ENCODE measurements at places on chromosomes 11 and 22.

DNA sequence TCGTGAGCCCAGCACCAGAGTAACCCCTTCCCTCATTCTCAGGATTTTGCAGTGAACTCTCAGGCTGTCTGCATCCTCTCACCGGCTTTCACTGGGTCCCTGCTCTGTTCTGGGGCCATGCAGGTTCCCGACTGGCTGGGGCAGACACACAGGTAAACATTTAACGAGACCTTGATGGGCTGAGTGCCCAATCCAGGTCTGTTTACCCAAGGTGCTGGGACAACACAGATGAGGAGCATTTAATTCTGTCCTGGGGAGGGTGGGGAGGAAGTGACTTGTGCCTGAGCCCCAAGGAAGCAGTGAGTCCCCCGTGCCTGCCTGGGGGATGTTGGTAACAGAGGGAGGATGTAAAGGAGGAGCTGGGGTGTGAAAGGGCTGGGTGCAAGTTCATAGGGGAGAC is 4.4 kb downstream of the BIK start:
- DNase-seq: no peak

- DNase-seq: no peak
These were observed 141.0 kb downstream of the BRD1 start for GRCh38 chr22:49686495-49687219.

DNA sequence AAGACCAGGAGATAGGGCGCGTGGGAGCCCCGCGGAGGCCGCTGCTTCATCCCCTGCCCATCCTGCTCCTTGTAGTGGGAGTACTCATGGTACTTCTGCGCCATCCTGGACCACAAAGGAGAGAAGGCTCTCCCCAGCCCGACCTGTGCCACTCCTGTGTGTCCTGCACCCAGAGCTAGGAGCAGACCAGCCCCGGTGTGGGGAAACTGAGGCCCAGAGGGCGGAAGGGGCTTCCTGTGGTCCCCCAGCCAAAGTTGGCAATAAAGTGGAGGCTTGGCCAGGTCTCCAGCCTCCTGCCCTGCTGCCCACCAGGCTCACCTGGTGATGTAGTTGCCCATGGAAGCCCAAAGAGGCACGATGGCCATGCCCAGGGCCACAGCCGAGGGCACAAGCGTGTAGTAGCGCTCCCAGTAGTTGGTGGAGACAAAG is 4.7 kb downstream of the UNC93B1 start:
- DNase-seq: no peak

- DNase-seq: no peak
These were observed 21.1 kb upstream of the RAB1B start for GRCh38 chr11:66247295-66247694.

DNA sequence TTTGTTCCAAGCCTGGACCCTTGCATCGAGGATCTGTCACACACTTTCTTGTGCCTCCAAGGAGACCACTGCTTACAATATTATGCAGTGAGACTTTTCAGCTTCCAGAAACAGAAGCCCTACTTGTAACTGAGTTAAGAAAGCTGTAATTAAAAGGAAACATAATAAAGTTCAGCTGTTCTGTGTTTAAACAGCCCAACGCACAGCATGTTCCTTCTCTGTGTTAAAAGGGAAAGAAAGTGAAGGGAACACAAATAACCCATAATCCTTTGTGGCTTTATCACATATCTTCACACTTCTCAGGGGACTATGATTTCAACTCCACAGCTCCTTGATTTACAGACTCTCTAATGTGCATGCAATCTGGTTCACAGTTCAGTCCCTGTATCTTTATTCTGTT is 200.3 kb upstream of the MTNR1B start:
- DNase-seq: no peak

- no peak for DNase-seq
These were observed 53.6 kb downstream of the CECR2 start for GRCh38 chr22:17422736-17423343.

DNA sequence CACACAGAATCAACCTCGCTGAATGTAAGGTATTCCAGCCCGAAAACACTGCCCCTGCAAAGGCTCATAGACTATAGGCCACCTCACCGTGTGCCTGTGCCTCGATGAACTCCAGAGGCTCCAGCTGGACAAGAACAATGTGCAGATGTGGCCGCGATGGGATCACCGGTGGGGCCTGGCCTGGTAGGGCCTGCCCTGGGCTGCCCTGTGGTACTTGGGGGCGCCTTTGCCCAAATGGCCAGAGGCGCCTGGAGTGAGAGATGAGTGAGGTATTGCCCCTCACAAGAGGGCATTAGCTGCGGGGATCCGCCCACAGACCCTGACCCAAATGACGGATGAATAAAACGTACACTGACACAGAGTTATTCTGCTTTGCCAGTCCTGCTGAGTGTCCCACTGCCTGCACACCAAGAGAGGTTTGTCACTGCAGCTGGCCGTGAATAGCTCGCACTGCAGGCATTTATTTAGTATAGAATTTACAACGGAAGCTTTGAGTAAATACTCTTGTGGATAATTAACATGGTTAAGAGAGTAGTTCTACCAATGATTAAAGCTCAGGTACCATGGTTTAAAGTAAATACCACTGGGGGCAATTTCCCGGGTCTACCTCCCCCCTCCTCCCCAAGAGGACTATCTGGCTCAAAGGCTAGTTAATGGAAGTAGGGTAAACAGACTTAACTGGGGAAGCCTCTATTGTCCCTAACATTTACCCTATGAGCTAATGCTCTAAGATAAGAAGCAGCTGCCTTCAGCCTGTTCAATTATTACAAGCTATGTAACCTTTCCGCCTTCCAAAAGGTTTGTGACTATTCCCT is 101.1 kb upstream of the IGLL5 start:
- DNase-seq: no peak

GRCh38 chr11:133669371-133670053 is 137.2 kb upstream of the OPCML start:
- no peak for DNase-seq

GRCh38 chr11:33448461-33449130 is 191.4 kb downstream of the HIPK3 start:
- DNase-seq: no peak

- DNase-seq: peak; percentile 78
These were observed 64.5 kb downstream of the AMBRA1 start for GRCh38 chr11:46529095-46529905.

- peak; percentile 60 for DNase-seq
These were observed 3.2 kb downstream of the EHF start for GRCh38 chr11:34624069-34624468.

GRCh38 chr11:1307998-1308742 is 1.3 kb downstream of the TOLLIP start:
- DNase-seq: no peak

DNA sequence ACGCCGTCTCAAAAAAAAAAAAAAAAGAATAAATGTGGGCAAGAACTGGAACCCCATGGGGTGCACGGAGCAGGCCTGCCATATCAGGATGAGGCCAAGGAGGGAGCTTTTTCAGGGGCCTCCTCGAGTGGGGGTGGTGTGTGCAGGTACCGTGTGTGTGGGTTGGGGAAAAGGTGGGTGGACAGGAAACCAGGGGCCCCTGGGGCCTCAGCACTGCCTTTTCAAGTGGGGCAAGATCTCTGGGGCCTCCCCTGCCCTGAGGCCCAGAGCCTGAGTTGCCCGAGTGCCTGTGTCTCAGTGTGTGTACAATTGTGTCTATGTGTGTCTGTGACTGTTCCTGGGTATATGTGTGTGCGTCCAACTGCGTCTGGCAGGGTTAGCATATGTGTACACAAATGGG is 23.8 kb downstream of the TEF start:
- peak; percentile 51 for DNase-seq

GRCh38 chr22:26276529-26277160 is 107.4 kb downstream of the SEZ6L start:
- DNase-seq: no peak

GRCh38 chr11:28289444-28289843 is 181.3 kb downstream of the METTL15 start:
- no peak for DNase-seq

GRCh38 chr11:61973476-61974162 is 6.2 kb upstream of the FTH1 start:
- DNase-seq: no peak

- no peak for DNase-seq
These were observed 115.1 kb downstream of the DBX1 start for GRCh38 chr11:20045098-20045688.

DNA sequence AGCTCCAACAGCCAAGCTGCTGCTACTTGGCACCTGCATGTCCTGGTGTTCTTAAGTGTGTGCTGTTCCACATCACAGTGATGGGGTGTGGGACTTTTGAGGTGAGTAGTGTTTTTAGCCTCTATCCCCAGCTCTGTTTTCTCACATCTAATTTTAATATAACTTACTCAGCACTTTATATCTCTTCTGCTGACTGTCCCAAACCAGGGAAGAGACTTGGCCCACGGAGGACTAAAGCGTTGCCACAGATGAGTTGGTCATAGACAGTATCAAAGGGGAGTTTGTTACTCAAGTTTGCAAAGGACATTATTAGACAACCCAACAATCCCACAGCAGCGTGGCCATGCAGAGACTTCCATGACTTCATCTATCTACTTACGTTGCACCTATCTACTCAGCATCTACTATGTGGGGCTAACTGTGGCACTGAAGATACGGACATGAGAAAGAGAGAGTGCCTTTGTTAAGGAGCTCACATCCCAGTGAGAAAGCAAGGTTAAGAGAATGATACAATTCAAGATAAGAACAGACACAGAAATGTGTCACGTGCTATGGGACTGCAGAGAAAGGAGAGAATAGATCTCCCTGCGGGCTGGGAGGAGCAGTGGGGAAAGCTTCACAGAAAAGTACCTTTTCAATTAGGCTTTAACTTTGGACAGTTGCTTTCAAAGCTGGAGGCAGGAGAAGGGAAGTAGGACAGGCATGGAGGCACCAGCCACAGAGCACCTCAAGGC is 82.4 kb downstream of the ME3 start:
- no peak for DNase-seq

DNA sequence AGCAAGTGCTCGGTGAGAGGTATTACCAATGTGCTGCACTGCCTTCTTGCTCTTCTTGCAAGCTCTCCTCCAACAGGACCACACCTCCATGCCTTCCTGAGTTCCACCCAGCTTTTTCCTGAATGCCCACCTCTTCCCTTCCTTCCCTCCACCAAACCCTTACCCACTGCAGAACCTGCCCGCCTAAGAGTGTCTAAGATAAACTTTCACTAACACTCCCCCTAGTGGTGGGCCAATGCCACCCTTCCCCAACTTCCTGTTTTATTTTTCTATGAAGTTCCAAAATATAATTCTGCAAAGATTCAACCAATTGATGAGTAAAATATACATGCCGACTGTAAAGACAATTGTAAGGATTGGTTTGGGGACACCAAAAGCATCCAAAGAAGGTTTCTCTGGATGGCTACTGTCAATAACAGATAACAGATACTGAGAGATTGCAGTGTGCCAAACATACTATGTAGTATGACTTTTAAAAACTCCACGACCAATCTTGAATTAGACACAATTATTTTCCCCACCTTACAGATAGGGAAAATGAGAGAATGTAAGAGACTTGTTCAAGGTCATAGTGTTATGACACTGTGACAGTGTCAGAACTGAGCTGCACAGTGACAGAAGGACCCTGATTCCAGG is 38.6 kb upstream of the BMAL1 start:
- DNase-seq: peak; percentile 60

- DNase-seq: no peak
These were observed 248.4 kb upstream of the B3GAT1 start for GRCh38 chr11:134660416-134660815.

DNA sequence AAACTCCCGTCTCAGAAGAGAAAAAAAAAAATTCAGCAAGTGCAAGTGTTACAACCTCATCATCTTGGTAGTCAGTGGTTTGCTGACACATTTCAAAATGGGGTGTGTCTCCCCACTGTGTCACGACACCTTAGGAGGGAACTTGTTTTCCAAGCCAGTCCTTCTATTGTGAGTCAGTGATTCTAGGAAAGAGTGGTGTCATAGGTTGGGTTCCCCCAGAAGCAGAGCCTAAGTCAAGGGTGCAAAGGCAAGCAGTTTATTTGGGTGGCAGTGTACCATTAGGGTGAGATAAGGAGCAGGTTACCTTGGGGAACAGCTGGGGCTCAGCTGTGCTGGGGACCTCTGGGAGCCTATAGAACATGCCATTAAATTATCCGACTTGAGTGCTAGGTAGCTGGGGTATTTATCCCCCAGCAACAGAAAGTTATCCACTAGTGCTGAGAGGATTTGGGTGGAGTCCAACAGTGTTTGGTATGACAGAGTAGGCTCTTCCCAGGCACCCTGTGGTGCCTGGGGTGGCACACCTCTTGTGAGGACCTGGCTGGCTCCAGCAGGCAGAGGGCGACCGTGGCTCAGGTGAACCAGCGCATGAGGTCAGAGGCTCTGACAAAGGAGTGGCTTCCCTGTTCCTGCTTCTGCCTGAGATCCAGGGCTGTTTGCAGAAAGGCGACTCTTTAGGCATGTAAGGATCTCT is 41.7 kb downstream of the KIAA1671 start:
- DNase-seq: peak; percentile 62

DNA sequence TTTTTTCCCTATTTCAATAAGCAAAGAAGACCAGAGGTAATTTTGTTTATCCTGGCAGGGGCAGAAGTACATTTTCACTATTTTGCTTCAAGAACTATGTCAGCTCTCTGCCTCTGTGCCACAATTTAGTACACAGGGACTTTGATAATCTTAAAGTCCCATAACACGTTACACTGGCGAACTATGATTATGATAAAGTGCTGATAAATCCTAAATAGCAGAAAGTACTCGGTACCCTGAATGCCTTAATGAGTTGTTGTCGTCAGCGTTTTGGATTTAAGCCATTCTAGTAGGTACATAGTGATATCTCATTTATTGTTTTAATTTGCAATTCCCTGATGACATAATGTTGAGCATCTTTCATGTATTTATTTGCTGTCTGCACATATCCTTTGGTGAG is 16.6 kb upstream of the PHOX2A start:
- DNase-seq: no peak

DNA sequence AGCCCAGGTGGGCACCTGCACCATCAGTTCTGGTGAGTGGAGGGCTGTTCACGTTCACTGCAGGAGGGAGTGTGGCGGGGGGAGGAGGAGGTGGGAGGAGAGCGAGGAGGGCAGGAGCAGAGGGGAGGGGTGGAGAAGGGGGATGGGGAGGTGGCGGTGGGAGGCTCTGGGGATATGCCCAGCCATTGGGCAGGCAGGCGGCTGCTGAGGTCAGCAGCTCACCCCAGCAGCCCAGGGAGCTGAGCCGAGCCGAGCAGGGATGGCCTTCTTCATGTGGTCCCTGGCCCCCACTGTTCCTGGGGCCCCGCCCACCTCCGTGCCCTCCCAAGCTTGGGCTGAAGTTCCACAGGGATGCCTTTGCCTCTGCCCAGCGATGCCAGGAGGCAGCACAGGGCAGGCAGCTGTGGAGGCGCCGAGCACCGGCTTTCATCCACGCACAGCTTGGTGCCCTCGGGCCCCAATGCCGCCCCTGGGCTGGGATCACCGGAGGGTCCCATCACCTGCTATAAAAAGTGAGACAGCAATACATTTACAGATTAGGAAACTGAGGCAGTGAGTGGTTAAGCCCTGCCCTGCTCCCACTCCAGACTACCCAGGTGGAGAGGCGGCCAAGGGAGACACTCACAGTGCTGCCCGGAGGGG is 21.6 kb downstream of the RTN4R start:
- DNase-seq: no peak

DNA sequence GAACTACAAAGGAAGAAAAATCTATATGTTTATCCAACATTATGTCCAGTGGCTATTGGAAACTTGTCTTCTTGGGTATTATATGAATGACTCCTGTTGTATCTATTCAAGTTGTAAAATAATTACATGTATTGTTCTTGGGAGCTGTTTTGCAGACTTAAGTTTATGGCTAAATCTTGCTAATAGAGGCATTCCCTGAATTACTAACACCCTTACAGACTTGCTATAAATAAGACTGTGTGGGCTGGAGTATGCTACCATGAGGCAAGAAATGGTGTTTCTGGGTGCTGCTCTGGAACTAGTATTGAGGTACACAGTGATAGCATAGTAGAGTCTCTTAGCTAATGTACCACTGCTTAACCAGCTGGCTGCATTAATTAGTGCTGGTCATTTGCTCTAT is 155.1 kb downstream of the HIPK3 start:
- no peak for DNase-seq
